ENCODE measurements at places on chromosomes 7 and 10. TPM values are rescaled to one million over a fixed set of nuclear protein-coding genes. Genes with fewer than 3 reads are reported as not detected.

- no peak for DNase-seq
These were observed 1126.2 kb downstream of the TYW1 start for GRCh38 chr7:68122801-68123200.

DNA sequence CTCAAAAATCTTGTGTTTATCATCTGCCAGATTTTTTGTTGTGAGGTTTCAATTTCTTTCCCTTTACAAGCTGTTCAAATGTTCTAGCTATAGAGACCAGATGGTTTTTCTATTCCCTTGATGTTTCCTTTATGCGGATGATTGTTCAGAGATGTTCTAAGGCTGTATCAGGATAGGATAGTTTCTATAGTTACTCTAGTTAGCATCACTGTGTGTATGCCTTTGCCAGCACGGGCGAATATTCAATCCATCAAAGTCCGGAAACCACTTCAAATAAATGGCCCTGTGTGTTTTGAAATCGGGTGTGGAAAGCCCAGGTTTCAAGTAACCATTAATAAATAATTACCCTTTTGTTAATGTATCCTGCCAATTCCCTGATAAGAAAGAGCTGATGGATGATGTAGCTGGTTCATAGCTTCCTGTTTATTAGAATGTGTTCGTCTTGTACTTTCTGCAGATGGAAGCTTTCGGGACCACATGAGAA, 149.8 kb upstream of the PRKCQ start:
- DNase-seq: no peak

DNA sequence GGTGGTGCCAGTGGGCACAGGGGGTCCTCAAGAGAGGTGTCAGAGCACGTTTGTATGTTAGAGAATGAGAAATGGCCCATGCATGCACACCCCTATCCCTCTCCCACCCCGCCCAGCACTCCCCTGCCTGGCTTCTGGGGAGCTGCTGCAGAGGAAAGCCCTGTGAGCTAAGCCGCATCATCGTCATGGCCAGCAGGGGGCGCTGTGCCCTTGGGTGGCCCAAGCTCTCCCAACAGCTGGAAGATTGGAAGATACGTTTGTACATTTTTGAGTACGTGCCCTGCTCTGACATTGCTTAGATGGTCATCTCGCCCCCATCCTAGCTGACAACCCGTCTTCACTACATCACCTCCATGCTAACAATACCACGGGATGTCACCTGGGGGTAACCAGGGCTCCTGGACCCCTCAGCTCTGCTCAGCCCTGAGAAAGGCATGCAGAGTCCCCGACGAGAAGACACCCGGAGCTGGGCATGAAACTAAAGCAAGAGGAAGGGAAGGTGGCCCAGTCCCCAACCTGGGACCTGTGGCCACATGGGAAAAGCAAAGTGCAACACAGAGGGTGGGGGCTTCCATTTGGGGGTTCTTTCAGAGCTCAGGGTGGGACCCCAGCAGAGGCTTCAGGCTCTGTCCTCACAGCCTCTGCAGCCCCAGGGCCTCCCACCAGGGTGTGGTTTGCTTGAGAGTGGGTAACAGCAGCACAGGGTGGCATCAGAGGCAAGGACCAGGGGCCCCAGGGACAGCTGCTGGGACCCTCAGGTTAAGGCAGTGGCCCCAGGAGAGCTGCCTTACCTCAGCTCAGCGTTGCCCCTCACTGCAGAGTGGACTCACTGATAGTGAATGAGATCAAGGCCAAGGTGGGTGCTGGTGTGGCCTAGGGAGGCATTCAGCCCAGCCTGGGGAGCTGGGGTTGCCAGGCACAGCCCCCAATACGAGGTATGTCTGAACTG, 136.6 kb downstream of the PTPN20 start:
- peak; percentile 90 for DNase-seq

DNA sequence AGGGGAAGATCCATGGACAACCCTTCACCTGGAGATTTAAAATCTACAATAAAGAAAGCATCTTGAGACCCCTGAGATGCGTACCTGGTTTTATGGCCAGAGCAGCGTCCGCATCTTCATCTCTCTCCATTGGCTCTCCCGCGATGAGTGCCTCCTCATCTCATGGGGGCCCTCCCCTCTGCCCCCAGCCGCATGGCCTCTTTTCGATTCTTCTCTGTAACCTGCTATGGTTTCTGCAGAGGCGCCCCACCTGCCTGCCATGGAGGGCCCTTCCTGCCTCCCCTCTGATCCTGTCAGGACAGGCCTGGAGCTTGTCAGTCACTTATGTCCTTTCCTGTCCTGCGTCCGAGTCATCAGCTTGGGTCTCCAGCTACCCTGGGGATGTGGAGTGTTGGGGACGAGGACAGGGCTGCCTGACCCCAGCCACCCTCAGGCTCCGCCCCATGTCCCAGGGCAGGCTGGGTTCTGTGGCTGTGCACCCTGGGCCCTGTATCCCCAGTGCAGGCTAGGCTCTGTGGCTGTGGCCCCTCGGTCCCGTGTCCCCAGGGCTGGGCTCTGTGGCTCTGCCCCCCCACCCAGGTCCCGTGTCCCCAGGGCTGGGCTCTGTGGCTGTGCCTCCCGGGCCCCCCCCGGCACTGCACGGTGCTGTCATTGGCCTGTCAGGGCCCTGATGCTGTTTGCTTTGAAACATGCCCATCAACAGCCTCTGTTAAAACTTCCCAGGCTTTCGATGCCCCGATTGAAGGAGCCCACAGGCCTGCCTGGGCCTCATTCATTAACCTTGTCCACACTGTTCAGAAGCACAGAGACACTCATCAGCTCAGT, 99.8 kb downstream of the WDR37 start:
- DNase-seq: peak; percentile 46

Gene PDK4
- 0.62 TPM for total RNA-seq

- no peak for DNase-seq
These were observed 158.4 kb upstream of the PDE1C start for GRCh38 chr7:32228601-32229000.

DNA sequence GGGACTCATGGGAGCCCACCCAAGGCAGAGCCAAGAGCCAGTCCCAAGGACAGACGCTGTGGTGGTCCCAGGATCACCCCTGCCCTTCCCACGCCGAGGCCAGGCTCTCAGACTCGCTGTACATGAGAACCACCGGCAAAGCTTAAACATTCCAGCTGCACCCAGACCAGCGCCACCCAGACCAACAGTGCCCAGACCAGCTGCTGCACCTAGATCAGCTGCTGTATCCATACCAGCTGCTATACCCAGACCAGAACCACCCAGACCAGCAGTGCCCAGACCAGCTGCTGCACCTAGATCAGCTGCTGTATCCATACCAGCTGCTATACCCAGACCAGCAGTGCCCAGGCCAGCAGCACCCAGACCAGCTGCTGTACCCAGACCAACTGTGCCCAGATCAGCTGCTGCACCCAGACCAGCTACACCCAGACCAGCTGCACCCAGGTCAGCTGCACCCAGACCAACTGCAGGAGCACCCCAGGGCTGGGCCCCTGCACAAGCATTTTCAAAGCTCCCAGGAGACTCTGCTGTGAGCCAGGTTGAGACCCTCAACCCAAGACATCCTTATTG, 47.9 kb upstream of the CNPY1 start:
- DNase-seq: no peak
